Cortex of kidney (tissue), 1 donor: ENCODE measurements at places on chromosomes 4 and X.

DNA sequence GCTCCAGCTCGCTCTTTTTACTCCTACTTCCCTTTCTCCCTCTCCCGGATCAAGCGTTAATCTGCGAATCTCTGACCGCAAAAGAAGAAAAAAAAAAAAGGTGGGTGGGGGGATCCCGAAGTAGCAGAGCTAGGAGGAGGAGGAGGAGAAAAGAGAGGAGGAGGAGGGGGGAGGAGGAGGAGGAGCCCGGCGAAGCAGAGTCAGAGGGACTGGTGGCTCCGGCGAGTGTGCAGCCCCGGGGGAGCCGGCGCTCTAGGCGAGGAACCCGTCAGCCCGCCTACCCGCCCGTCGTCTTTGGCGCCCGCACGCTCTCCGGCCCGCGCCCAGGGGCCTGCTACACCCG is at the start of gene NHSL2:
TSS of gene NHSL2 (plus strand) at position 203 of the 343 bp plus-strand sequence.
- DNase-seq: no peak

DNA sequence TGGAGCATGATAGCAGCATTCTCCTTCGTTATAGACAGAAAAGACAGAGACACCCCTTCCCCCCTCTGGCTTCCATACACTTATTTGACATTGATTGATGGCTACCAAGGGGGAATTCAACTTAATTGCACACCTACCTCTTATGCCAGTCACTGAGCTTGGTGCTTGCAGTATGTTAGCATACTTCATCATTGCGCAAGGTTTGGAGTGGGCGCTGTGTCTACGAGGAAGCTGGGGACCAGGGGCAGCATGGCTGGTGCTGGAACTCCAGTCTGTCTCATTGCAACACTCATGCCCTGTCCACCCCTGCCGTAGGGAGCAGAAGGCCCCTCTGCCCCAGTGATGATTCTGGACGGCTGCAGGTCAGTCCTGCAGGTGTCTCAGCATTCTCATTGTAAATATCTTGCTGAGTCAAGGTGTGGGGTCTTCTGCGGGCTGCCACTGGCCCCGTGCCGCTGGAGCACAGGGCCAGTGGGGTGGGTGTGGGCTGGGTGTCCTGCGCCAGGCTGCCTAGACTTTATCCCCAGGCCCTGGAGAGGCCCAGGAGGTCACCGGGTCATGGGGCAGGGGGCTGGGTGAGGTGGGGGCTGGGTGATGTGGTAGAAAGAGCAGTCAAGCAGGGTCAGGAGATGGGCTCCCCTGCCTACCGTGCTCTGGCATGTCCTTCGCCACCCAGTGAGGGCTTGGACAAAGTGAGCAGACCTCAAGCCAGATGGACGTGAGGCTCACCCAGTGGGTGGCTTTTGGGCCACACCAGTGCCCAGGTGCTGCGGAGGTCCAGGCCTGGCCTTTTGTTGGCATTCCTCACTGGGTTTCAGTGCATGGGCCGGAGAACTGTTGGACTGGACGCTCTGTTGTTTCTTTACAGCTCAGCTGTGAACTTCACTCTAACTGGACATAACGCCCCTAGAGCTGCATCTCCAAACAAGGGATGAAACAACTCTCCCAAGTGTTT is 85.5 kb downstream of the PSAPL1 start:
- no peak for DNase-seq

- DNase-seq: no peak
Observed at GRCh38 chrX:116897526-116897925, 434.8 kb upstream of the CT83 start.

GRCh38 chr4:34108391-34108790 is 2135.9 kb downstream of the ARAP2 start:
- DNase-seq: no peak

DNA sequence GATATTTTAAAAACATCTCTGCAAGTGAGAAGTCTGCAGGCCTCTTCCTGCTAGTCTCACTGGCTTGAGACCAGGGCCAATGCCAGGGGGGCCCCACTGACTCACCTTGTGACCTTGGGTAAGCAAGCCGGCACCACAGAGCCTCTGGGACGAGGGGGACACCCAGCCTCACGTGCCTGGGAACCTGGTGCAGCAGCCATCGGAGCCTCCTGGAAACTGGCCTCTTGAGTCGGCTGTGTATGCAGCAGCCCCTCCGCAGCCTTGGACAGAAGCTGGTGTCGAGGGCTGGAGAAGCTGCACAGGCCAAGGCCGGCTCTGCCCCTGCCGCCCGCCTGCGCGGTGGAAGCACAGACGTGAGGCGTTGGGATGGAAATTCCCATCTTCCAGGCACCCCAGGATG is 8.7 kb downstream of the TADA2B start:
- no peak for DNase-seq

- no peak for DNase-seq
Observed at GRCh38 chr4:139245590-139245989, 34.4 kb downstream of the MGARP start.

GRCh38 chr4:10315638-10316037 is 141.6 kb downstream of the ZNF518B start:
- no peak for DNase-seq

DNA sequence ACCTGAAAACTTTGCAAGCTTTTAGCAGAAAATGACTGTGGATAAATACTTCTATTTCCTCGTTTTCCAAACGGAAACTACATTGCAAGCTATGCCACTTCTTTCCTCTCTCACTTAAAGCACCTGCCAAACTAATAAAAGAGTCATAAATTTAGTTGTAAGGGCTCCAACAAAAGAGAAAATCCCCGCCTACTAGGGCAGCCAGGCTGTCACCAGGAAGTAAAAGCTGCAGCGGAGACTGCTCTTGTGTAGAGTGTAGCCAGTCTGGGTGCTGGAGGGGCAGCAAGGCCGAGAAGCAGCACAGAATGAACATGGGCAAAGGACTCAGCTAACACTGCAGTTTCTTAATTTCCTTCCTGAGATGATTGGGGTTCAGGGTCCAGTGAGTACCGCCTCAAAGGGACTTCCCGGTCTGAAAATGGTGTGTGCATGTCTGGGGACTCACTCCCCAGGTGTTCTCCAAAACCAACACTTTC is 89.3 kb upstream of the MAML3 start:
- no peak for DNase-seq

DNA sequence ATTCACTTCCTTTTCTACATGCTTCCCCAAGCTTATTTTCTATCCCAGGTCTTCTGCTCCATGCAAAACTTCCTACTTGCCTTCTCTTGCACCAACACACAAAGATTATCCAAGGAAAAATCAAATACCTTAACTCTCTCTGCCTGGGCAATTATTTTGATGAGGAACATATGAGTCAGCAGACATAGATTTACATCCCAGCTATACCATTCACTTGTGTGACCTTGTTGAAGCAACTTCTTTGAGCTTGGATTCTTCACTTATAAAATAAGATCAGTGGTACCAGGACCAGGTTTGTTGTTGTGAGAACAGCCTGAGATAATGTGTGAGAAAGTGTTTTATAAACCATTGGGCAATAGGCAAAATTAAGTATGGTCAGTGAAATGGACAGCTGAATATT is 39.1 kb upstream of the TMEM192 start:
- DNase-seq: no peak

DNA sequence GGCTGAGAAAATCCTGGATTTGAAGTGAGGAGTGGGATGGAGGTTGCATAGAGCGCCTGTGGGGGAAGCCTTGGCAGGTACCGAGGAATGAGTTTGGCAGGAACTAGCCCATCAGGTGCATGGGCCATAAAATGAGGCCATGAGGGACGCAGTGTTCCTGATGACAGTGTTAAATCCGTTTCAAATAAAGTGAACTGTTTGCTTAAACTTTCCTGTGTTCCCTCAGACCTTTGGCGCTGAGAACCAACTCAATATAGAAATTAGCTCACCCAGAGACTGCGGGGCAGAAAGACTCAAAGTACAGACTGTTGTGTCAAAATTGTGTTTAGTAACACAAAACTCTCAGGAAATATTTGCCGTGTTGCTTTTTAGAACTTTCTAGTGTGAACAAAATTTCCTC is 250.0 kb upstream of the NR3C2 start:
- no peak for DNase-seq

DNA sequence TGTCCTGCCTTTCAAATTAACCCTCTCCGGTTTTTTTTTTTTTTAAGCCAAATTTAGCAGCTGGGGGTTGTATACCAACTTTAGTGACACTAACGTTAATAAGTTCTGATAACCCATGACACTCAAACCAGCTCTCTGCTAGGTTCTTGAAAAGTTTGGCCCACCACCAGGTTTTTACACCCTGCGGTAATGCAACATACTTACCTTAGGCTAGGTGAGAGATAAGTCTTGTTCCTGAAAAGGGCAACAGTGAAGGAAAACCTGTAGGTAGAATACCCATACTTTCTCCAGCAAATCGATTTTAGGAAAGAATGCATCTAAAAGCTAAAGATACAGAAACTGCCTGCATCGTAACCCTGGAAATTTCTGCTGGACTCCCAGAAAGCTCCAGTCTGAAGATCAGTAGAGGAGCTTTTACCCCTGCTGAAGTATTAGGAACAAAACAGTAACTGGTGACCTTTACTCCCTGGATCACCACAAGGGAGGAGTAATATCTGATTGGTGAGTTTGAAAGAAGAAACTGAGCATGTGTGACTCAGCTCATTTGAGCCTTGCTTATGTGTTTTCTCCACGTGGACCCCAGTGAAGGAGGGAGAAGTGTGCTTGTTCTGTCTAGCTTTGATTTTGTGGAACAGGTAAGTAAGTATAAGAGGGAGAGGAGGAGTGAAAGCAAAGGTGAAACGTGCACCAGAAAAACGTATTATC is 34.4 kb upstream of the COX18 start:
- no peak for DNase-seq

GRCh38 chrX:53674581-53674980 is 11.9 kb downstream of the HUWE1 start:
- no peak for DNase-seq

- DNase-seq: no peak
Observed at GRCh38 chr4:30802622-30803323, 82.6 kb downstream of the PCDH7 start.

DNA sequence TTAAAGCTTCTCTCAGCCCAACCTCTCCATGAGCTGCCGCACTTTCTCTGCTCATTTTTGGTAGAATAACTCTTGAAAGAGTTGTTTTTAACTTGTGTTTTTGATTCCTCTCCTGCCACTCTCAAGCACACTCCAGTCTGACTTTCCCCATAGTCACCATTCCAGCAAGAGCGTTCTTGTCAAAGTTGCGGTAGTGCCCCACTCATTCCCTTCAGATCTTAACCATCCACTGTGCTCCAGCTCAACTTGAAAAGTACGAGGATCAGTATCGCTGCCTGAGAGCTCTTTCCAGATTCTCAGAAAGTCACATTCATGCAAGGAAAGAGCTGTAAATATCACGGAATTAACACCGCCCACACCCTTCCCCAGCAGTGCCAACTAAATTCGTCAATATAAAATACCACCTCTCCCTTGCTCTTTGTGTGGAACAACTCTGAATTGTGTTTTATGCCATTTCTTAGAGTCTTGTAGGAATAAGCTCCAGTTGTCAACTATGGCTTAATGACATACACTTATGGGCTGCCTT is 59.7 kb upstream of the IL15 start:
- DNase-seq: no peak

DNA sequence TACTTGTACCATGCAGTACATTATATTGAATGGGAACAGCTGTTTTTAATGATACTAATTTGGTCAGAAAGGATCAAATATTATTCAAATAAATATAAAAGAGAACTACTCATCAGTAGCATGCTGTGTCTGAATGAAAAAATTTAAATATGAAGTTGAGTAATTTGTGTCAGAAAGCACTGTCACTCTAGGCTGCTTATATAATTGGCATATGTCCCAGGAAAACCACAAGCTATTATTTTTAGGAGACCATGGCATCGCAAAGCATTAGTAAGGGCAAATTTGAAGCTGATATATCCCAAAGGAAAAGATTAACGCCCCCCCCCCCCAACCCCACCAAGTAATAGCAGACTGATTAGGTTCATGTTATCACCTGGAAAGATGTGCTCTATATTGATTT is 388.5 kb upstream of the SPANXN4 start:
- no peak for DNase-seq

DNA sequence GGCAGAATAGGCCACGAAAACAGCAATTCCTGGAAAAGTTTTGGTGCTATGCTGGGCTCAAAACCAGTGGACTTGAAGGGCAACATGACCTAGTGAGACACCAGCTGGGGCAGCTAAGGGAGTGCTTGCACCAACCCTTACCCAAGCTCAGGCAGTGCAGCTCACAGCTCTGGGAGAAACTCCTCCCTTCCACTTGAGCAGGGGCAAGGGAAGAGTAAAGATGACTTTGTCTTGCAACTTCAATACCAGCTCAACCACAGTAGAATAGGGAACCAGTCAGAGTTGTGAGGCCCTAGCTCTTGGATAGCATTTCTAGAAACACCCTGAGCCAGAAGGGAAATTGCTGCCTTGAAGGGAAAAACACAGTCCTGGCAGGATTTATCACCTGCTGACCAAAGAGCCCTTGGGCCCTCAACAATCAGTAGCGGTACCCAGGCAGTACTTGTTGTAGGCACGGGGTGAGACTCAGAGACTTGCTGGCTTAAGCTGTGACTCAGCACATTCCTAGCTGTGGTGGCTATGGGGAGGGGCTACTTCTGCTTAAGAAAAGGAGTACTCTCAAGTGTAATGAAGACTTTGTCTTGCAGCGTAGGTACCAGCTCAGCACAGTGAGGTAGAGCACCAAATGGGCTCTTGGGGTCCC is 19.7 kb upstream of the ABCG2 start:
- no peak for DNase-seq

DNA sequence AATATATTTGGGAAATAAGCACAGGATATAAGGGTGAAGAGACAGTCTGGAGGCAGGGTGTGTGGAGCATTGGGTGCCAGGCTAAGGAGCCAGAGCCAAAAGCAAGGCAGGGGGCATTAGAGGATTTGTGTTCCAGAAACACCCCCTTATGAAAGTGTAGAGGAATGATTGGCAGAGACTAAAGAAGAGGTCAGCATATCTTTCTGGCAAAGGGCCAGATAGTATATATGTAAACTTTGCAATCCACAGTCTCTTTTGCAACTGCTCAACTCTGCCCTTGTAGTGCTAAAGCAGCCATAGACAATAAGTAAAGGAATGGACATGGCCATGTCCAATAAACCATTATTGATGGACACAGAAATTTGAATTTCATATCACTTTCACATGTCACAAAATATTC is 3.6 kb upstream of the SLC9A6 start:
- no peak for DNase-seq

DNA sequence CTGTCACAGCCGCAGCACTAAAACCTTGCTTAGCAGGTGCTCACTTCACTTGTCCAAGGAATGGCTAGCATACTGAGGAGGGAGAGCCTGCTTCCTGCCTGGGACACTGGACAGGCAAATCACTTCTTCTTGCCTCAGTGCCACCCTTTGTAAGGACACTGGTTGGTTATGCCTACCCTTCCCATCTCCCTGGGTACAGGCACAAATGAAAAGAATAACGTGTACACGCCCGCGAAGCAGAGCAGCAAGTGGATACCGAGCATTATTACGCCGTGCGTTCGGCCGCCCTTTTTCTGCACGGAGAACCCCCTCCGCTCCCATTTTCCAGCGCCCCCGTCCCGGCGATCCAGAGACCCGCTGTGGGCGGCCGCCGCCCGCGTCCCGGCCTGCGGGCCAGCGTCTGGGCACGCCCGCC is 338 bp upstream of the KLHL2 start:
- DNase-seq: no peak
